ENCODE measurements at places on chromosomes 7 and 10.

GRCh38 chr10:24428410-24428782 lies 219.5 kb downstream of the KIAA1217 start:
- DNase-seq = no peak

- no peak for DNase-seq
Measured at GRCh38 chr10:77960829-77961329, 34.3 kb upstream of the DLG5 start.

DNA sequence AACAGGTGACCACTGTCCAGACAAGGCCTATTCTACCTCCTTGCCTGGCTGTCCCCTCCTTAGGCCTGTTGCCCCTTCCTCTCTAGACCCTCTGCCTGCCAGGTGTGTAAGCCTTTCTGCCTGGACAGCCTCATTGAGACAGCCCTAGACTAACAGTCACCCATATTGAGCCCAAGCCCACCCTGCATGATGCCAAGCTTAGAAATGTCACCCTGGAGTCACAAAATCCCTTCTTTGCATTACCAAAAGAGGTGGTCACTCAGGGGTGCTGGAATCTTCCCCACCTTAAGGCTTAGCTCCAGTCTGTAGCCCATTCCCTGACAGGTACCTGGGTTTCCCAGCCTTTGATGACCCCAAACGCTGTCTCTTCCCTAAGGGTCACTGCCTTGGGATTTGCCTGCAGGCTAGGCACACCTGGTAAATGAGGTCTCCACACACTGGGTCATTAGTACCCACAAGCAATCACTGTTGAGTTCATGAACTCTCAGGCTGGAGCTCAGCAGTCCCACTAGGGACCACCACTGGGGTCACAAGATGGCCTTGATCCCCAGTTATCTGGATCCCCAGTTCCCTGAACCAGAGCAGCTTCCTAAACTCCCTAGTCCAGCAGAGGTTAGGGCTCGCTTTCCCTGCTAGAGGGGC lies 54.9 kb upstream of the CAMK2B start:
- DNase-seq = no peak

DNA sequence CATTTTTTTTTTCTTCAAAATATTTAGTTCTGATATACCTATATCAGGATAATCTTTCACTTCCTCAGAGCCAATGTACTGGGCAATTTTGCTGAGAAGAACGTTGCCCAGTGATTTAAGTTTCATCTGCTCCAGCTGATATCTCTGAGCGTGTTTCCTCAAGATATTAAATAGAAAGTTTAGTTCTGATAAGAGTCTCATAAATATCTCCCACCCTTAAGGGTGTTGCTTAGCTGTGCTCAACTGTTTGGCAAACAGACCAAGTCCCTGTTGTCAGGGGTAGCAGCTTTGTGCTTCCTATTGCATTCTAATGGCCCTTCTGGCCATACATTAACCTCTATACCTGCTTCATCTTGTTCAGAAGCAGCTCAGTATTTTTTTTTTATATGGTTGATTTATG lies 84.7 kb upstream of the GPR141 start:
- DNase-seq = peak; percentile 35

DNA sequence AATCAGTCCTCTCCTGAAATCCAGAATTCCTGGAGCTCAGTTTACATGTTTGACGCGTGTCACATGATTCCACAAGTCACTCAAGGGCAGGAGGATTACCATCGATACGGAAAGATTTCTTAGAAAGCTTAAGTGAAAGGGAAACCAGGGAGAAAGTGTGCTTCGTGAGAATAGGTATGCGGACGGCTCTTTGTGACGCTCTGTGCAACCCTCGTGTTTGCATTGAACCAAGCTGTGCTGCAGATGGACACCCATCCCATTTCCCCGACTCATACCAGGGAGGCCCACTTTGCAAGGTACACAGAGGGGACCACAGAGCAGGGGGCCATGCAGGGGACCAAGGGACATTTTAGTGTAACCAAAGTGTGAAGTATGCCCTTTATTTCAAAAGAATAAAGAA lies 43.2 kb downstream of the IKZF1 start:
- no peak for DNase-seq

- DNase-seq = no peak
Measured at GRCh38 chr10:26544932-26545331, 106.8 kb downstream of the APBB1IP start.

GRCh38 chr7:158142657-158143056 lies 445.0 kb downstream of the PTPRN2 start:
- DNase-seq = no peak

DNA sequence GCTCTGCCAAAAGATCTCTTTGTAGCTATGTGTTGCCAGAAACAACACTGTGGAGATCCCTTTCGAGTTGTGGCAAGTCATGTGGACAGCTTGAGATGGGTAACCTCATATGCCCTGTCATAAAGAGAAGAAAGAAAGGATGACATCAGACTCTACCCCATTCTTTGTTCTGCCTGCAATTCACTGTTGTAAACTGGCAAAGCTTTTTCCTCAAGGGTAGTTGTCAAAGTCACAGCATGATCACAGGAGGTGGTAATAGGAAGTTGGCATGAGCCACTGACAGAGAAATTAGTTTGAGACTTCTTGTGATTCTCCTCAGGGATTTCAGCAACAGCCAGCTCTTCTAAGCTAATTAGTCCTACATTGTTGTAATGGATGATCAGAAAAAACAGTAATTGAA lies 19.4 kb upstream of the MINDY3 start:
- no peak for DNase-seq

- no peak for DNase-seq
Measured at GRCh38 chr10:13915710-13916109, 328.9 kb downstream of the PRPF18 start.

DNA sequence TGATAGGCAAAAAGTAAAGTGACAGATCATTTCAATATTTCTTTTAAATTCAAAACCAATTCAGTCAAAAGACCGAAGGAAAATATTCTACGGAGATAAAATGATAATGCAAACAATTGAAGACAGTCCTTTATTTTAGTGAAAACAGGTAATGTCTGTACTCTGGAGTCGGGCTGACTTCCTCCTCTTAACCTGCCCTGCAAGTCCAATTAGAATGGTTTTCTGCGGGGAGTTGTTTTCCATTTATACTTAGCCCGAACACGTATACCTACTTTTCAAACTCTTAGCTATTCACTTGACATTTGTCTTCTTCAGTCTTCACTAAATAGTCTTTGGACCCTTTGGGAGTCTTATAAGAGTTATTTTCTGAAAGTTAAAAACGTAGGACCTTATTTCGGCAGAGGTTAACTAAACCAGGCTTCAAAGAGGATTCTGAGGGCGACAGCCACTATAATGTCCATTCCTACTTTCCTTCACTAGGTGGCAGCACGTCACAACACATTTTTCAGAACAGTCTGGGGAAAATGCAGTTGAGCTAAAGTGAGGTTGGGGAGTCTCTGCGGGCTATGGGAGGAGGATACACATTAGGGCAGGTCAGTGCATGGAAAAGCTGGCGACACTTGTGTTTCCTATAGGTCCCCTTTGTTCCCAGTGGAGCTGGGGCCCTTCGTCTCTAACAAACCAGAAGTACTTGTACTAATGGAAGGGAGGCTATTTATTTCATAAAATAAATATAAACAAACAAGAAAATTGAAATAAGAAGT lies 472.0 kb downstream of the KCNMA1 start:
- DNase-seq = peak; percentile 17

DNA sequence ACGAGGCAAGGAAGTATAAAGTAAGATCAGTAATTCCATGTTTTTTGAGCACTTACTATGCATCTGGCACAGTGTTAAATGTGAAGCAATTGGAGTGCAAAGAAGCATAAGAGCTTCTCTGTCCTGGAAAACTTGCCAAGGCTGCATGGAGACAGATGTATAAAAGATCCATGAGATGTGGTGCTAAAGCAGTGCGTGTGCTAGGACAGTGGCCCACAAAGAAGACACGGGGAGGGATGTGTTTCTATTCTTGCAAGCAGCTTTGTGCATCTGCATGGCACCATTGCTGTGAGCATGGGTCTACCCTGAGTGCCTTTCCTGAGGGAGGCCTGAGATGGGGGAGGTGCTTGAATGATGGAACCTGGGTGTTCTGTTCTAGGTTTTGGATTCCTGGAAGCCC lies 5.1 kb upstream of the CDHR3 start:
- no peak for DNase-seq

DNA sequence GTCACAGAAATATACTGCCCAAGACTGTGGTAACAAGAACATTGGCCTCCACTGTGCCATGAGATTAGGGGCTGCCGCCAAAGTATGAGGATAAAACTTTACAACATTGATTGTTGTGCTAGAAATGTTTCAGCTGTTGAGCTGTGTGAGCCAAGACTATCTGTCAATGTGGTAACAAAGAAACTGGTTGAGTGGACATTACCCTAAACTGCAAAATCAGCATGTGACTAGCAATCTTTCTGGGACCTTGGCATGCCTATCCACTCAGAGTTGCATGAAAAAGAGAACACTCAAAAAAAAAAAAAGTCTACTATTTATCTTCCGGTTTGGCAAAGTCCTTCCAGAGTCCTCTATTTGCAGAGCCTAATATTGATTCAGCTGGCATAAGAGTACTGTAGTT lies 605.6 kb upstream of the CNTNAP2 start:
- no peak for DNase-seq

DNA sequence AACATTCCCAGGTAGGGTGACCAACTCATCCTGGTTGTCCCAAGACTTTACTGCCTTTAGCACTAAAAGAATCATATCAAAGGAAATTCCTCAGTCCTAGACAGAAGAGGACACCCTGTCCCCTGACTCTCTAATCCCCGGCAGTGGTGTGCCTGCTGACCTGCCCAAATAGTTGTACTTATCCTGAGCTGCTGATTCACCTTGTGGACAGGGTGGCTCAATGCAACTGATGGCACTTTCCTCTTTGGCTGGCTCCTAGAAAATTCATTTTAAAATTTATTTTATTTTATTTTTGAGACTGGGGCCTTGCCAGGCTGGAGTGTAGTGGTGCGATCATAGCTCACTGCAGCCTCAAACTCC lies 111.7 kb downstream of the JCAD start:
- no peak for DNase-seq

Data from CMK (cell line).